Activated naive CD4-positive, alpha-beta T cell treated with anti-CD3 and anti-CD28 coated beads, Interleukin-2, amount 50 U/mL, for 16 hours (primary cell): ENCODE measurements at places on chromosomes 3 and 15.

DNA sequence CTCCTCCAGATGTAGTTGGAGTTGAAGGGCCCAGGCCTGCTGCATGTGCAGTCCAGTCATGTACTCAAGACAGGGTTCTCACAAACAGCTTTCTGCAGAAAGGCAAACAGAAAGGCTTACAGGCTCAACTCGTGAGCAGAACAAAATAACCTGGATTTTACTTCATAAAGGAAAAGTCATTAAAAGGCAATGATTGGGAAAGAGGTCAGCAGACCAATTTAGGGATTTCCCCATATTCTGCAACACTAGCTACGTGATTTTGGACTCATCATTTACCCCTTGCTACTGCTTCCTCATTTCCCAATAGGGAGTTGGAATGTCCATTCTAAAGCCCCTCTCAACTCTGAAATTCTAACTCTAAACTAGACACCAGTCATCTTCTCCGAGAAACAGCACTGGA is 18.1 kb downstream of the METTL6 start:
- no peak for DNase-seq

GRCh38 chr3:195897853-195898415 is 10.4 kb downstream of the TNK2 start:
- no peak for DNase-seq

DNA sequence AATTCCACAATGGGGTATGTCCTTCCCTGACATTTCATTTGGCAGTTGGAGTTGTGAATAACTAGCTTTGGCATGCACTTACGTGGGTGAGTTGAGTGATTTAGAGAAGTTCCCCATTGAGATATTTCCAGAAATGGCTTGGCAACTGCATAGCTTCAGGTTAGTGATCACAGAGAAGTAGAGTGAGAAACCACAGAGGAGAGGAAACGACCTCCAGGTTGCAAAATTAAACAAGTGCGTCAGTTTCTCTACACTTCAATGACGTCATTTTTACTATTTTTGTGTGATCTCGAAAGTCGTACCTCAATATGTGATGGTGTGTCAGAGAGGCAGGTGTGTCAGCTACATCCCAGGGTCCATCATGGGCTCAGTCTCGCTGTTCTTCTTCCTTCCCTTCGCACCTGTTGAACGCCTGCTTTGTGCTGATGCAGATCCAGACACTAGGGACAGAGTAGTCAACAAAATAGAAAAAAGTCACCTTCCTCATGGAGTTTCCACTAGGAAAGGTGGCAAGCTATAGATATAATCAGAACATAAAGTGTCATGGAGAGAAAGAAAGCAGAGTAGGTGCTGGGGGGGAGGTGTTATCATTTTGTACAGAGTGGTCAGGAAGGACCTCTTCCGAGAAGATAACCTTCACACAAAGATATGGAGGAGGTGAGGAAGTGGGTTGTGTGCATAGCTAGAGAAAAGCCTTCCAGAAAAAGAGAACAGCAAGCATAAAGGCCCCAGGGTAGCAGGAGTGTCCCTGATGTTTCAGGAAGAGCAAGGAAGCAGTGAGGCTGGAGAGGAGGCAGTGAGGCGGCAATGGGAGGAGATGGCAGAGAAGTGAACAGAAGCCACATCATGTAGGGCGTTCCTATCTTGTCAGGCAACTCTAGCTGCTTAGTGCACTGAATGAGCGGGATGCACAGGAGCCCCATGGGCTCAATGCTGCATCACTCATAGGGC is 75.6 kb downstream of the MCTP2 start:
- no peak for DNase-seq

- DNase-seq, result no peak
These were observed 326.1 kb upstream of the LRRFIP2 start for GRCh38 chr3:37500518-37500917.

- no peak for DNase-seq
These were observed 677.8 kb upstream of the ROBO1 start for GRCh38 chr3:80445641-80446040.

GRCh38 chr3:150293401-150294001 is 114.6 kb upstream of the TSC22D2 start:
- no peak for DNase-seq

GRCh38 chr3:7504886-7505775 is 644.2 kb downstream of the GRM7 start:
- no peak for DNase-seq

GRCh38 chr3:42755681-42756578 is 17.1 kb downstream of the CCDC13 start:
- DNase-seq, result no peak

DNA sequence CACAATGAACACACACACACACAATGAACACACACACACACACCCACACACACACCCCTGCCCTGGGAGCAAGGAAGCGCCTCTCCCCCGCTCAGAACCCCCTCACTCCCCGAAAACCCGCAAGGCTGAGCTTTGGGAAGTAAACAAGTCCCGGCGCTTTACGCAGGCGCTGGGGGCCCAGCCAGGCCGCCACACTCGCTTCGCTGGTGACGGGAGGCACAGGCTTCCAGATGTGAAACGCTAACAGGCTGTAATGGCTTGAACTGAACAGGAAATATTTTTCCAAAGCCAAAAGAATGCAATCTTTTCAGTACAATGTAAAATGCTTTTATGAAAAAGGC is 122.7 kb upstream of the IGF1R start:
- no peak for DNase-seq

GRCh38 chr15:83610901-83611685 is 42.8 kb upstream of the ADAMTSL3 start:
- DNase-seq, result no peak

GRCh38 chr3:57281715-57282114 is 10.8 kb downstream of the ASB14 start:
- DNase-seq, result no peak

- no peak for DNase-seq
These were observed 24.2 kb upstream of the ERICH6 start for GRCh38 chr3:150727653-150728502.

- no peak for DNase-seq
These were observed 34.0 kb upstream of the GK5 start for GRCh38 chr3:142259359-142259758.

- DNase-seq, result no peak
These were observed 11.9 kb downstream of the LRTM1 start for GRCh38 chr3:54915976-54916375.

- DNase-seq, result no peak
These were observed 391.0 kb upstream of the RORA start for GRCh38 chr15:61620151-61620550.
